Activated T-helper 1 cell treated with Interleukin-2 at 50 U/mL for 16 hours (primary cell): ENCODE measurements at places on chromosomes 1 and 21.

GRCh38 chr21:44513389-44514217, 26.4 kb downstream of the KRTAP10-1 start:
- no peak for DNase-seq

DNA sequence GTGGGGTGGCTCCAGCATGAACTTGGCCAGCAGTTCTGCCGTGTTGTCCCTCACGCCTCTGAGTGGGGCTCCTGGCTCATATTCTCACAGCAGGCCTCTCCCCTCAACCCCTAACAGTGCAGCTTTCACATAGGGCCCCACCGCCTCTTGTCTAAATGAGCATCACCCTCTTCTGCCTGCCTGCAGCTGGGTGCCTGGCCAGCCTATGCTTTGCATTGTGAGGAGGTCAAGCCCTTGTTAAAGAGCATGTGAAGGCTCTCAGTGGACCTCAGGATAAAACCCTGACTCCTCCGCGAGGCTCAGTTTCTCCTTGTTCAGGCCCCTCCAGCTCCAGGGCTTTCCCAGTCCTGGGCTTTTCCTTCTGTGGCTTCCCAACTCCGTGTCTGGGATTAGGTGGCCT, 34.8 kb downstream of the CRYAA start:
- DNase-seq, result no peak

DNA sequence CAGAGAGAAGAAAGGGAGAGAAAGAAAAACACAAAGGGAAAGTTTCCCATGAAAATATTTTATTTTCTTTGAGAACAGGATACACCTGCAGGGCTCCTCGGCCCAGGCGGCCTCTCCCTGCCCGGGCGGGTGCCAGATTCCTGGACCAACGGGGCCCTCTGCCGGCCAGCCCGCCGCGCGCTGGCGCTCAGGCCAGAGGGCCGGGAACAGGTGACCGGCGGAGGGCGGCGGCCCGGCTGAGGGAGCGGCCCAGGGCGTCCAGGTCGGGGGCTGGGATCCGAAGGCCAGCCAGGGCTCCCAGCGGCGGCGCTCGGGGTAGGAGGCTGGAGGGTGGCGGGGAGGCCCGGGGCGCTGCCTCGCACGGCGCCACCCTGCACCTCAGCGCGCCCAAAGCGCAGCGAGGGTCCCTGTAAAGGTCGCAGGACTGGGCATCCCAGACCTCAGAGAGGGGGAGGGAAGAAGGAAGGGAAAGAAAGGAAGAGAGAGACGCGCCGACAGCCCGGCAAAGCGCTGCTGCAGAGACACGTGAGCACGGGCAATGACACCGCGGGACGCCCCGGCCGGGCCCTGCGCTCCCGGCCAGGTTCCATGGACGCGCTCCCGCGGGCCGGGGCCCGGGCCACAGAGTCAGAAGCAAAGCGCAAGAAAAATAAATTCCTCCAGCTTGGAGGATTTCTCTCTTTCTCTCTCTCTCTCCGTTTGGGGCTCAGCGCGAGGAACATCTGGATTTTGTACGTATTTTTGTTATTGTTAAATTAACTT, 927 bp downstream of the WNT9A start:
- peak; percentile 36 for DNase-seq

DNA sequence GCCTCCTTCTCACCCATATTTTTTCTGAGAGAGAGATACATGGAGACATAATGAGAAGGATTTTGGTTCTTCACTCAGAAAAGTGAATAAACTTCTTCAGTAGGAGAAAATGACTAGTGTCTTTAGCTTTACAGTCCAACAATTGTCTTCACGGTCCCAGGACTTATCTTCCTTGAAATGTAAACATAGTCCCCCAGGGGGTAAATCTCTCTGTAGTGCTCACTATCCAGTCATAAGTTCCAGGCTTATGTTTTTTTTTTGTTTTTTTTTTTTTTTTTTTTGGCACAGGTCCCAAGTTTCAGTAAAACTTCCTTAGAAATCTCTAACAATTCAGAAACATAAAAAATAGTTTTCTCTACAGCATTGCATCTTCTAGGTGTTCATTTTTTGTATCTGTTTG, 890.2 kb upstream of the B3GALT2 start:
- no peak for DNase-seq

DNA sequence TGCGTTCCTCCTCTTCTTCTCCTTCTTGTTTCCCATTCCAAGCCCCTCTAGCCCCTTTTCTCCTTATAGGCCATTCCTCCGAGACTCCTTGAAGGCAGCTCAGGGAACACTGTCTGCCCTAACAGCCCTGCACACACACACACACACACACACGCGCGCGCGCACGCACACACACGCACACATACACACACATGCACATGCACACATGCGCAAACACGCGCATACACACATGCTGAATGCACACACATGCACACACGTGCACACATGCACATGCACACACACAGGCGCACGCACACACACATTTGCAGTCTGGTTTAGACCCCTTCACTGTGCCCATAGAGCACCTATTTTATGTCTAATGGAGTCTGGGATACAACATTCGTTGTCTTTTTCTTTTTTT, 17.8 kb upstream of the CNTN2 start:
- no peak for DNase-seq

DNA sequence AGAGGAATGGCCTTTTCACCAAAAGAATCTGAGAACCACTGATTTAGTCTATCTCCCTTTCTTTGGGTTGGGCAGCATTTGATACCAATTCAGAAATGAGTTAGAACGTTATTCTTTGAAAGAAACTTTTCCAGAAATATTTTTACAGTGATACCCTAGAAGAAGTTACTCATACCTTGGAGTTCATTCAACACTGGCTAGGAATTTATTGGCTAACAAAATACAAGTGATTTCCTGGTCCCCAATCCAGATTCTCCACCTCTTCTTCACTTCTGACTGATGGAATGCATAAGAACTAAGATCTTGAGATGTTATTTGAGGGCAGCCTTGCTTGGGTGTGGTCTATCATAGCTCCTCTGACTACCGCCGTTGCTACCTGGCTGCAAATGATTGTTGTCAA, 9.4 kb downstream of the C1orf162 start:
- DNase-seq, result no peak

DNA sequence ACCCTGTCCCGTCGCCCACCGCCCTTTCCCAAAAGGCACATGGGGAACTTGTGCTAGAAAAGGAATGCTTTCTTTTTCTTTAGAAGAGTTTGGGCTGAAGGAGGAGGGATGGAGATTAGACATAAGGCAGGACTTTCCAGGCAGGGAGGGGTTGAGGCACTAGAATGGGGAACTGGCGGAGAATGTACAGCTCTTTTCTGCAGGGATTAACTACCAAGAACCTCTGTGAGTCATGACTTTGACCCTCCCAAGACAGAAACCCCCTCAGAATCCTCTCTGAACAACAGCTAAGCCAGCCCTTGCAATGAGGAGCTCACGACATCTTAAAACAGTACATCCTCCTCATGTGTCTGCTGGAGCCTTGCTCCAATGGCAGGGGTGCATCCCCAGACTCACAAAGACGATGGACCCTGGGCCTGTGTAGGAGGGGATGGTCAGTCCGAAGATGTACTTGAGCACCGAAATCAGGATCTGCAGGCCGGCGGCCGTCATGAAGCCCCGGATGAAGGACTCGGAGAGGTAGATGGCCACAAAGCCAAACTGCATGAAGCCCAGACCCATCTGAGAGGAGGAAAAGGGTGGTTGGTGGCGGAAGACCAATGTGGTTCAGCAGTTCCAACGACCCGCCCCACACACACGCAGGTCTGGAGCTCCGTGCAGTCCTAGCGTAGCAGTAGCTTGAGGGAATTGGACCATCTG, 13.6 kb downstream of the SLC26A9 start:
- DNase-seq, result no peak

GRCh38 chr1:117970252-117970651, 40.7 kb downstream of the WDR3 start:
- no peak for DNase-seq

GRCh38 chr1:182869241-182869666, 30.1 kb downstream of the DHX9 start:
- no peak for DNase-seq

DNA sequence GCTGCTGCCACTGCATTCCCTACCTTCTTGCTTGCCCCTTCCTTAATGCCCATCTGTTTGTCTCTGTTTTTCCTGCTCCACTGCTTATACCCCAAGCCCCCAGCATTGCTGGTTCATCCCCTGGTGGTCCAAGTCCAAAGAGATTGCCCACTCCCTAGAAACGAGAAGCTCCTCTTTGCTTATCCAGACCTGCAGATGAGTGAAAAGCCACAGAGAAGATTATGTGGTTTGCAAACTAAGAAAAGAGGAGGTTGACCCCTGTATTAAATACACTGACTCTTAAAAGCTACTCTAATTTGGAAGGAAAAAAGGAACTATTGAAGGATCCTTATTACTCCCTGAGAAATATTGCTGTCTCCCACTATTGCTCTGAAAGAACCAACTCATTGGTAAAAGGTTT, 146.8 kb upstream of the RAB4A start:
- DNase-seq, result no peak

DNA sequence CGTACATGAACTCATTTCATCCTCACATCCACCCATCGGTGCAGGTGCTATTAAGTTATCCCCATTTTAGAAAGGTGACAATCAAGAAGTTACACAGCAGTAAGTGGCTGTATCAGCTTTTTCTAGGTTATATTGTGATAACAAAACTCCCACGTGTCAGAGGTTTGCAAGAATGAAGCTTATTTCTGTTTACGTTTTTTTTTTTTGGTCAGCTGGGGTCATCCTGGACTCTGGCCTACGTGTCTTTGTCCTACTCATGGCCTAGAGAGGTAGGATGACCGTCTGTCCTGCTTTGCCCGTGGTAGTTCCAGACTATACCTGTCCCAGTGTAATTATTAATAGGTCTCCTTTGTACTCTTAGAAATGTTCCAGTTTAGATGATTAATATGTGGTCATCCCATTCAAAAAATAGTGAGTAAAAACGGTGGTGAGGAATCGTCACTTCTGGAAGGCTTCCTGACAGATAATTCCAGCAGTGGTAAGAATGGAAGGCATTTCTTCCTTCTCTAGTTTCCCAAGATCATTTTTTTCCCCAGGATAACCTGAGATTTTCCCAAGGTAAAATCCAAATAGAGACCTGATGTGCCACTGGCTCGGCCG, 64.2 kb upstream of the KIF26B start:
- no peak for DNase-seq

DNA sequence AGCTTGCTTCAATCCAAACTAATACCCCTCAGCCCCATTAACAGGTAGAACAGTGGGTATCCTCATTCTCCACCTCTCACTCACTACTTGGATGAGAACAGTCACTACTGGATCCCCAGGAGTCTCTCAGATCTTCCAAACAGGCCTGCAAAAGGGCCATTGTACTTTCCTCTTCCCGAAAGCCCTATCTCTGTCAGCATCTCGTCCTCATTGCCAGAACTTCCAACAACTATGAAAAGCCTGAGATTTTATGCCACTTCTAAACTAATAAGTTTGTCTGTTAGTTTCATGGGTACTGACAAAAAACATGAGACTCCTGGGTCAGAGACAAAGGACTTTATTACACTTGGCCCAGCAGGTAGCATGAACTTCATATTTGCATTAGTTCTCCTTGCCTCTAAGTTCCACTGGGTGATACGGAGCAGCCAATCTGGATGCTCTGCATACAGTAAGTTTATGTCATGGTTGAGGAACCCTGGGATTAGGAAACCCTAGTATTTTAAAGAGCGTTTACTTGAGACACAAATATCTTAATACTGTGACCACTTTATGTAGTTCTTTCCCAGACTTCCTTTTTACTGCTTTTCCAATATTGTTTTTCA, 38.1 kb downstream of the VANGL2 start:
- no peak for DNase-seq

- no peak for DNase-seq
Observed at GRCh38 chr1:76274302-76274701, 199.8 kb downstream of the ST6GALNAC3 start.
